Hypothalamus (tissue), 51 donors: ENCODE measurements at places on chromosomes 4 and X.
A peak's percentile ranks its signal among the peaks of the same experiment; 100 is the strongest.

- no peak for DNase-seq
Measured at GRCh38 chrX:118973389-118974087, 880 bp upstream of the LONRF3 start.

- DNase-seq = no peak
Measured at GRCh38 chr4:83772685-83773084, 236.8 kb downstream of the GPAT3 start.

DNA sequence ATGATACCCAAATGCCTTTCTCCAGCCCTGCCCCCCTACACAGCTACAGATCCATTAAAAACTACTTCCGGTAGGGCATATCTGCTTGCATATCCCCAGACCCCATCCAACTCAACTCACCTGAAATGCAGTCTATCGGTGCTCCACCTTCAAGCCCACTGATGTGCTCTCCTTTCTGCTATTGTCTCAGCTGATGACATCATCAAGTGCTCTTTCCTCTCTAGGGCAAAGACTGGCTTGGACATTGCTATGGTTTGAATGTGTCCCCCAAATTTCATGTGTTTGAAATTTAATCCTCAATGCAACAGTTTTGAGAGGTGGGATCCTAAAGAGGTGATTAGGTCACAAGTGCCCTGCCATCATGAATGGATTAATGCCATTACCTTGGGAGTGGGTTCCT is 212.4 kb downstream of the RELL1 start:
- no peak for DNase-seq

- DNase-seq = no peak
Measured at GRCh38 chr4:105283501-105283900, 136.8 kb downstream of the TET2 start.

DNA sequence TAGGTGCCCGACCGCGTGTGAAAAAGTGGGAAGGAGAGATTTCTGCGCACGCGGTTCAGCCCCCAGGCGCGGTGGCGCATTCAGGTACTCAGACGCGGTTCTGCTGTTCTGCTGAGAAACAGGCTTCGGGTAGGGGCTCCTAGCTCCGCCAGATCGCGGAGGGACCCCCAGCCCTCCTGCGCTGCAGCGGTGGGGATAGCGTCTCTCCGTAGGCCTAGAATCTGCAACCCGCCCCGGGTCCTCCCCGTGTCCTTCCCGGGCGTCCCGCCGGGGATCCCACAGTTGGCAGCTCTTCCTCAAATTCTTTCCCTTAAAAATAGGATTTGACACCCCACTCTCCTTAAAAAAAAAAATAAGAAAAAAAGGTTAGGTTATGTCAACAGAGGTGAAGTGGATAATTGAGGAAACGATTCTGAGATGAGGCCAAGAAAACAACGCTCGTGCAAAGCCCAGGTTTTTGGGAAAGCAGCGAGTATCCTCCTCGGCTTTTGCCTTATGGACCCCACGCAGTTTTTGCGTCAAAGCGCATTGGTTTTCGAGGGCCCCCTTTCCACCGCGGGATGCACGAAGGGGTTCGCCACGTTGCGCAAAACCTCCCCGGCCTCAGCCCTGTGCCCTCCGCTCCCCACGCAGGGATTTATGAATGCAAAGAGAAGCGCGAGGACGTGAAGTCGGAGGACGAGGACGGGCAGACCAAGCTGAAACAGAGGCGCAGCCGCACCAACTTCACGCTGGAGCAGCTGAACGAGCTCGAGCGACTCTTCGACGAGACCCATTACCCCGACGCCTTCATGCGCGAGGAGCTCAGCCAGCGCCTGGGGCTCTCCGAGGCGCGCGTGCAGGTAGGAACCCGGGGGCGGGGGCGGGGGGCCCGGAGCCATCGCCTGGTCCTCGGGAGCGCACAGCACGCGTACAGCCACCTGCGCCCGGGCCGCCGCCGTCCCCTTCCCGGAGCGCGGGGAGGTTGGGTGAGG is 3.7 kb downstream of the SHOX start:
- no peak for DNase-seq

GRCh38 chr4:25172961-25173915 is 13.0 kb upstream of the SEPSECS start:
- no peak for DNase-seq

GRCh38 chrX:130878350-130879341 is 24.4 kb downstream of the ENOX2 start:
- DNase-seq = no peak

DNA sequence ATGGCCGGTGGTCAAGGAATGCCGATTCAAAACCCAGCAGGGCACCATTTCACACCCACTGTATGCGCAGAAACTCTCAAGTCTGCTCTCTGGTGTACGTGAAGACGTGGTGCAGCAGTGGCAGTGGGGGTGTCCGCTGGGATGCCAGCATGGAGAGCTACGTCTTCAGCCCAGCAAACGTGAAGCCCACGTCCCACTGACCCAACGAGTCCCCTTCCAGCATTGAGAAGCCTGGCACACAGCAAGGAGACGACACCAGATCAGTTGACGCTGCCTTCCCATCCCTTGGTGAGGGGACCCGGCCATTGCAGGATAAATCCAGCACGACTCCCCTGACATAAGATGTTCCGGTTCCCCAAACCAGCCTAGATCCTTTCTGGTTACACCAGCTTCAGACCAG is 2.2 kb upstream of the PLXNB3 start:
- DNase-seq = no peak

- DNase-seq = no peak
Measured at GRCh38 chr4:120452536-120452935, 385.9 kb upstream of the MAD2L1 start.

DNA sequence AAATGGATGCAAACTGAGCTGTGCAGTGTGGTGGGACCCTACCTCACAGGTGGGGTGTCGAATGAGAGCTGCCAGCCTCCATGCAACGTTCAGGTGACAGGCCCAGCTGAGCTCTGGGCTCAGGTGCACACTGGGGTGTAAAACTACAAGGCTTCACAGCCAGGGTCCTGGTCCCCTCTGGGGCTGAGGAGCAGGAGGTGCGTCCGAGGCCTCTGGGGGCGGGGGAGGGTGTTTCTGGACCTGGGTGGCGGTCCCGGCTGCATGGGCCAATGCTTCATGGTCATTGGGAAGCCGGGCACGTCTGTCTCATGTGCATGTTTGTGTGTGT is 26.5 kb upstream of the SORCS2 start:
- DNase-seq = no peak

DNA sequence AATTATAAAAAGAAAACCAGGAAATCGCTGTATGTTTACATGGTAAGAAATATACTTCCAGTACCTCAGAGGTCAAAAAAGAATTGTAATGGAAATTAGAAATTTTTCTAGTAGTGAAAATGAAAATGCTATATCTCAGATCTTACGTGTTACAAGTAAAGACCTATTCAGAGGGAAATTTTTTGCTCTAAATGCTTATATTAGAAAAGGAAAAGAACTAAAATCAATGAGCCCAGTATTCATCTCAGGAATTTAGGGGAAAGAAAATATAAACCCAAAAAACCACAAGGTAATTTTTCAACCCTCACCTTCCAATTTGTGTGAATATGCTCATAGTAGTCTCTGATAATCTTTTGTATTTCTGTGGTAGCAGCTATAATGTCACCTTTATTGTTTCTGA is 145.6 kb downstream of the RAP1GDS1 start:
- DNase-seq = no peak

DNA sequence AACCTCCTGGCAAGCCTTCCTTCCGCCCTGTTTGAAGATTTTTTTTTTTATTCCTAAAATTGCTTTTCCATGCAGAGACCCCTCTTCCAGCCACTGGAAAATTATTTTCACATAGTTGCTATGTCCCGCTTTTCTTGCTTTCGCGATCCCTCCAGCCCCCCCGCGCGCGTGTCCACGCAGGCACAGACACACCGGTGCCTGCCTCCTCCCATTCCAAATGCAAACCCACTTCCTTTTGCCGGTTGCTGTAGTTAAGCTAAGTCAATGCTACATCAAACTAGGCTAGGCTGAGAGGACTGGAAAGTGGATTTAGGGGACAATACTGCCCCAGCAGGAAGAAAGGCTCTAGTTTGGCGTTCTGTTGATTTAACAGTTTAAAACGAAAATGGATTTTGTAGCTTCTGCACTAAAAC is 111.0 kb downstream of the DHX15 start:
- DNase-seq = peak; percentile 11

DNA sequence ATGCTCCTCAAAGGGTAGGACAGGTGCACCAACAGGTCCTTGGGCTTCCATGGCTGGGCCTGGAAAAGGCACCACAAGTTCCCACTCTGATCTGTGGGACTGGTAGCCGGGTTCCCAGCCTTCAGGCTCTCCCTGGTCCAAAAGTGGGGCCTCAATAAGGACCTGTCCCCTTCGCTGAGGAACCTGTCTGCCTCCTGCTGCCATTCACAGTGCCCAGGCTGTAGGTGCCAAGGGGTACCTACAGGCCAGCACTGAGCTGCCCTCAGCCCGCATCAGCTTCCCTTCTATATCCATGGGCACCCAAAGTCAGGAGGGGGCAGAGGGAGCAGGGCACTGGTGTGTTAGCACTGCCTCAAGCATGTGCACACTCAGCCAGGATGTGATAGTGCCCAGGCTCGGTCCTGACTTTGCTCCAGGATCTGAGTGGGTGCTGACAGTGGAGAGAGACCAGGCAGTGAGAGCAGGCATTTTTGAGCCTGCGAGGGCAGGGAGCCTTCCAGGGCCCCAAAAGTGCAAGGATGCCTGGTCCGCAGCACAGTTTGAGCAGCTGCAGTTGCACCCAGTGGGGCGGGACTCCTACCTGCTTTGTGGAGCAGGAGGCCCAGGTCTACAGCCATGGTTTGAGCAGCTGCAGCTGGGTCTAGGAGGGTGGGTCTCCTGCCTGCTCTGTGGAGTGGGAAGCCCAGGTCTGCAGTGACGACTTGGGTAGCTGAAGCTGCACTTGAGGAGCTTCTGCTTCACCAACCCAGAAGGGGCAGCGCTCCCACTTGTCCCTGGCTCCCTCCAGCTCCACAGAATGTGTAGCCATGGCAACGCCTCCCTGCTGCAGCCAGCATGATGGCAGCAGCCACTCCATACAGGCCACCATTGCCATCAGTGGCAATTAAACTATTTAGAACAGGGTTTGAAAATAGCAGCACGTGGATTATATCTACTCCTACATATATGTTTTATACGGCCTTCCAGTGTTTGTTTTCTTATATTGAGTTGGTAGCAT is 376.4 kb downstream of the KCTD8 start:
- DNase-seq = no peak

GRCh38 chr4:139728840-139729239 is 63.2 kb downstream of the MGST2 start:
- no peak for DNase-seq

- DNase-seq = no peak
Measured at GRCh38 chrX:9681011-9681410, 84.6 kb downstream of the GPR143 start.

- DNase-seq = no peak
Measured at GRCh38 chrX:46733226-46733625, 25.7 kb downstream of the SLC9A7 start.

GRCh38 chr4:151568966-151569365 is 160.0 kb downstream of the FHIP1A start:
- DNase-seq = no peak

- no peak for DNase-seq
Measured at GRCh38 chr4:148240241-148240640, 202.0 kb downstream of the NR3C2 start.

DNA sequence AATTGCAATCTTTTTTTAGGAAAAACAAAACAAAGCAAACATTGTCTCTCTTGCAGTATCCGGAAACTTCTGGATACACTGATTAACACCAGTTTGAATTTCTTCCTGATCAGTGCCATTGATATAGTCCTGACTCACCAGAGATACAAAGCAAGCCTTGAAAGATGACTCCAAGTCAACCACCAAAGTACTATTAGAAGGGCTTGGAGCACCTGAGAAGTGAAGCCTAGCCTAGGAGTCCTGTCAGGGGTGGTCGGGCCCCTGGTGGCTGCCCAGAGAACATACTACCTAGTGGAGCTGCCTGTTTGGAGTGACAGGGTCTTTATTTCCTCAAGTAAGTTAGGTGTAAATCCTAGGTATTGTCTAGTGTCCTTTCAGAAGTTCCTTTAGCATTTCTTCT is 593.2 kb downstream of the ZNF674 start:
- DNase-seq = no peak

DNA sequence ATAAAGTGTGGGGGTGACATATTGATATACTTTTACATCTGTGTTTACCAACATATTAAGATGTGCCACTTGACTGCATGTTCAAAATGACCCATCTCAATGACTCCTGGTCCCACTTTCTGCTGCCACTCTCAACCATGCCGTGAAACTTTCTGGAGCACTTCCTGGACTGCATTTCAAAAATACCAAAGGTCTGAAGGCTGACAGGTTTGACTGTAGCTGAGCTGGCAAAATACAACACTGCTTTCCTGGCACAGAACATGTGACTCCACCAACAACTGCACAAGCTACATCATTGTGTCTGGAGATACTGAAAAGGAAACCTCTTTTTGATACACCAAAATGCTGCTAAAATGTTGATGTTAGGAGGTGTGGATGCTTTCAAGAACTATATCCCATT is 184.8 kb downstream of the UNC5C start:
- DNase-seq = no peak

DNA sequence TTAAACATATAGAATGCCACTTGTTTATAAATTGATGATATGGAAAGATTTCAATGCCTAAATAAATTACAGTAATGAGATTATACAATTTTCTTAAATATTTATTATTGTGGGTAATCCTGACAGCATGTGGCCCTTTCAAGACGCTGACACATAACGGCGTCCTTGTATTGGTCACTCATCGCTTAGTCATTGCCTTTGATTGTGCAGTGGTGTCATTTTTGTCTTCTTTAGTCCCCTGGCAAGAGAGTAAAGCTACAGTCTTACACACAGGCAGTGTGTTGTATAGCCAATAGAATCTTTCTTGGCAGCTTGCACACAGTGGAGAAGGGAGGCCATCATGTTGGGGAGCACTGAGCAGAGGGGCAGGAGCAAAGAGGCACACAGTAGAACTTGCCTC is 361.8 kb upstream of the GALNT7 start:
- DNase-seq = no peak

GRCh38 chrX:13387666-13388494 is 68.0 kb upstream of the ATXN3L start:
- DNase-seq = no peak

DNA sequence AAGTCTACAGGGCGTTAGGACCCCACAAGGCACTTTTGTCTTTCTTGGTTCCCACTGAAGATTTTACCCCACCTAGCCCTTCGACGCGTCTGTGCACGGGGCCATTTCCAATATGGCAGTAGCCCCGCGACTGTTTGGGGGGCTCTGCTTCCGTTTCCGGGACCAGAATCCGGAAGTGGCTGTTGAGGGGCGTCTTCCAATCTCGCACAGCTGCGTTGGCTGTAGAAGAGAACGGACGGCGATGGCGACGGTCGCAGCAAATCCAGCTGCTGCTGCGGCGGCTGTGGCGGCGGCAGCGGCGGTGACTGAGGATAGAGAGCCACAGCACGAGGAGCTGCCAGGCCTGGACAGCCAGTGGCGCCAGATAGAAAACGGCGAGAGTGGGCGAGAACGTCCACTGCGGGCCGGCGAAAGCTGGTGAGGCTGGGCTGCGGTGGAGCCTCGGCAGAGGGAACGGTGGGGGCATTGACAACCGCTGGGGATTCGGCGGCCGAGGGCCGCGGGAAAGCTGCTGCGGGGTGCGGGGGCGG is at the start of gene USP11:
TSS of gene USP11 (plus strand) at position 207 of the 530 bp plus-strand sequence. CDS start at position 242, 35 bp downstream.
- DNase-seq = peak; percentile 41
